ENCODE measurements at places on chromosomes 1 and 21.

DNA sequence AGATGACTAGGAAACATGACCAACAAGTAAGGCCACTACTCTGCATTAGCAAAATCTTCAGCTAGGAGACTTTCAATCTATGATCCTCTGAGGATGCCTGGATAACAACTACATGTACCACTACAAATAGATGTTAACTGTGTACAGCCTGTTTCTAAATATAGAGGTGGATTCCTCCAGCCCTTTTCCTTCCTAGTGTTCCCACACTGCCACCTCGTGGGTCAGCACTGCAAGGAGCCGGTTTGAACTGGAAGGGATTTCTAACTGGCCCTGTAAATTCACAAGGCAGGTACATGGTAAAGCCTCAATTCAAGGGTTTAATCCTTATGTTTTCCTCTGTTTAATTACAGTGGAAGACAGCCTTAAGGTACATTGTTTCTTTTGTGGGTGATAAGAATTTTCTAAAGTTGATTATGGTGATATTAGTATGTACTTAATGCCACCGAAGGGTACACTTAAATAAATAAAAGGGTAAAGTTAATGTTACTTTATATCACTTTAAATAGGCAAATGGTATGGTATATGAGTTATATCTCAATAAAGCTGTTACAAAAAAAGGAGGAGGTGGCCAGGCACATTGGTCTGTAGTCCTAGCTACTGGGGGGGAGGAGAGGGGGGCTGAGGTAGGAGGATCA, 14.4 kb downstream of the SMYD3 start:
- peak; percentile 75 for DNase-seq

DNA sequence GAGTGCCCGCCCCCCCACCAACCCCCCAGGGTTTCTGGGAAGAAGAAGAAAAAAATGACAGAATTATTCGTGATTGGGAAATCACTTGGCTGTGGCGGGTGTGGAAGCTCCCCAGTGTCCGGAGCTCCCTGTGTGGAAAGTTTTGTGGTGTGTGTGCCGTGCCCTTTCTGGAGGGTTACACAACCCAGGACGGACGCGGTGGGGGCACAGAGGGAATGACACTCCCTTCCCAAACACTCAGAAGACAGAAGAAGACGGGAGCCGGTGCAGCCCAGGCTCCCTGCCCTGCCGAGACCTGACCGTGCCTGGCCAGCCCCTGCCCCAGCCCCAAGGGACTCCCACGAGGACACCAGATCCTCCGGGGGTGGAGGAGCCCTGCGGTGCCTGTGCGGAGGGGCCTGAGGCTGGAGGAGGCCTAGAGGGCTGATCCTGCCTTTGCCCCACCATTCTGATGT, 33.0 kb upstream of the ADARB1 start:
- no peak for DNase-seq

- no peak for DNase-seq
Observed at GRCh38 chr1:46488343-46489168, 1.1 kb upstream of the DMBX1 start.

- DNase-seq: no peak
Observed at GRCh38 chr1:223210788-223211120, 67.7 kb upstream of the TLR5 start.

GRCh38 chr1:228206582-228207351, 1.1 kb upstream of the OBSCN start:
- no peak for DNase-seq

- no peak for DNase-seq
Observed at GRCh38 chr1:54402896-54403295, 3.3 kb downstream of the SSBP3 start.

DNA sequence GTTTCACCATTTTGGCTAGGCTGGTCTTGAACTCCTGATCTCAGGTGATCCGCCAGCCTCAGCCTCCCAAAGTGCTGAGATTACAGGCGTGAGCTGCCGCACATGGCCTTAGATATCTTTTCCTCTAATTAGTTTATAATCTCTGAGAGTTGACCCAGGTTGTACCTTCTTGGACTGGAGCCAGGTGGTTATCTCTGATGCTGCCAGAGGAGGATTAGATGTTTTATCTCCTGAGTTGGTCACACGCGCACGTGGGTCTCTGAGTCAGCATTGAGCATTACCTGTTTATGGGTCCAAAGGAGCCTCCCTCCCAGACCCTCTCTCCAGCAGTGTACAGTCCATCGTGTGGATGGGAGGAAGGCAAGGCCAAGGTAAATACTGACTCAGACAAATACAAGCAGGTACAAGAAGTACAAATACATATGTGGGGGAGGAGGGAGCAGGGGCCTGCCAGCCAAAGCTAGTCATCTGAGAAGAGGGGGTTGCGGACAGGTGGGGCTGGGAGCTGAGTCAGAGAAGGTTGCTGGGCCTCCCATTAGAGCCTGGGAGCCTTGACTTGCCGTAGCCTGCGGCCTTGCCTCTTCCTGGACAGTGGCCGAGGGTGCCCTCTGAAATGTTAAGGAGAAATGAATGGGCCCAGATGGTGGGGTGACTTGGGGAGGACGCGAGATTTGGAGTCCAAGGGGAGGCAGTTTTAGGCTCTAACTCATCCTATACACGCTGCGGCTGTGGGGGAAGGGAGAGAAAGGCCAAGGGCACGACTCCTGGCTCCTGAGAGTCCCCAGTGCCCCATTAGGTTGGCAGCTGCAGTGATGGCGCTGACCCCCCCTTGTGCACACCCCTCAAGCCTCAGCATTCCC, 13.1 kb downstream of the IL6R start:
- no peak for DNase-seq

DNA sequence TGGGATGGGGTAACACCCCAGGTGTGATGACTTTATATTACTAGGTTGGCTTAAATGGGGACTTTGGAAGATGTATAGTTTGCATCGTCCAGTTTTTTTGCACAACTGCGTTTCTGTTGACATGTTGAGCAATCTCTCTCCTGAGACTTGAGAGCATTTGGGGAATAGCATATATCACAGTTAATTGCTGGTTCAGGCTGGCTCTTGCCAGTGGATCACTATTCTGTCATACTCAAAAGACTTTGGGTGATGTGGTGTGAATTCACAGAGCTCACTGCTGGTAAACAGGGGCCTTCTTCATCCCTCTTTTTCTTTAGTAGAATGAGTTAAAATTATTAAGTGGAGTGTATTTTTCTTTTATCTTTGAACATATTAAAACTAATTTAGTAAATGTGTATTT, 44.3 kb downstream of the LHX9 start:
- DNase-seq: no peak

DNA sequence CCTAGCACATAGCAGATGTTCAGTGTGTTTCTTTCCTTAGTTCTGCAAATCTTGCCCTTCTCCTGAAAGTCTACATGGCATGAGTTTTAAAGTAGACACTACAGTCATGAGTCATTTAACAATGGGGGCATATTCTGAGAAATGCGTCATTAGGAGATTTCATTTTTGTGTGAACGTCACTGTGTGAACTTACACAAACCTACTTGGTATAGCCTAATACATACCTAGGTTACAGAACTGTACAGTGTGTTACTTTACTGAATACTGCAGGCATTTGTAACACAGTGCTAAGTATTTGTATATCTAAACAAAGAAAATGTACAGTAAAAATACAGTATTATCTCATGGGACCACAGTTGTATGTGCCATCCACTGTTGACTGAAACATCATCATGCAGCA, 10.0 kb downstream of the TTF2 start:
- DNase-seq: no peak

GRCh38 chr1:164443836-164444235, 115.1 kb upstream of the PBX1 start:
- DNase-seq: no peak

GRCh38 chr21:44397431-44398031, 44.1 kb downstream of the TRPM2 start:
- no peak for DNase-seq

DNA sequence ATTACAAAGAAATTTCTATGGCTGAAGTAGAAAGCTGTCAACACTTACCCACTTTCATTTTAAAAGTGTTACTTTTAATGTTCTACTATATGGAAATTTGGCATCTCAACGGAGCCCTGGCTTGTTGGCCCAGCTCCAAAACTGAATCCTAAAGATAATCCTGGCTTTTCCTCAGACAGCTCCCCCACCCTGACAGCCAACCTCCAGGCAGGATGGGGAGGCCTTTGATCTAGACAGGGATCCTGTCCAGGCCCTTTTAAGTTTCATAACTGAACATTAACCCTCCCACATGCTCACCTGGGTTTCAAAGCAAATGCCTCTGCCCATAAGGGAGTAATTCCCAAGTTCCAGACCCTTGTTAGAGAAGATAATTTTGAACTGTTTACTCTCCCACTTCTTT, 99.3 kb upstream of the RALGPS2 start:
- DNase-seq: no peak

- peak; percentile 35 for DNase-seq
Observed at GRCh38 chr1:6205849-6206519, at the start of gene RNF207. Gene RNF207 (plus strand): TSS chr1:6206119. CDS start chr1:6206536, 417 bp downstream.

- no peak for DNase-seq
Observed at GRCh38 chr1:47853059-47853458, 144.1 kb downstream of the TRABD2B start.

- no peak for DNase-seq
Observed at GRCh38 chr1:181015251-181015615, 7.4 kb downstream of the STX6 start.

- DNase-seq: peak; percentile 71
Observed at GRCh38 chr1:225813214-225813964, 3.5 kb downstream of the EPHX1 start.

DNA sequence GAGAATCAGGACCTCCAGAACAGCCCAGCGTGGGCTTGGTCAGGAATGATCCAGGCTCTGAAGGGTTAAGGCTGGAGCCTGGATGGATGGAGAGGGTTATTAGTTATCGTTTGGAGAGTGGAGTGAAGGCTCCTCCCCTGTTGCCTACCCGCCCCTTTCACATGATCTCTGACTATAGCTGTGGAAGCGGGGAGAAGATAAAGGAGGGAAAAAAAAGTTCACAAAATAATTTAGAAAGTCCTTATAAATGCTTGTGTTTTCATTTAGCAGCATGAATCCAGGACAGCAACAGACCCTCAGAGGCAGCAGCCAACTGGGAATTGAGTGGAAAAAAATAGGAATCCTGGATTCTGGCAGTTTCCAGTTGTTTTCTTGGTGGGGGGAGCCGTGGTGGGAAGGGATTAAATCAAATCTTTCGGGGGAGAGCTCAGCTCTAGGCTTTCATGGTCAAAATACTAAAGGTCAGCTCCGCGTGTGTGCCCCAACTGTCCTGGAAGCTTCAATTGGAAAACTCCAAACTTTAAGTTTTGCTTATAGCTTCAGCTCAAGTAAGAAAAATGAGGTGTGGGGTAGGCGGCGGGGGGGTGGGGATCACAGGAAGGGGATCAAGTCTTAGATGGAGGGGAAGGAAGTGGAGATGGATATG, 595 bp upstream of the DDR2 start:
- peak; percentile 5 for DNase-seq

- peak; percentile 85 for DNase-seq
Observed at GRCh38 chr1:60904099-60904851, 178.1 kb upstream of the NFIA start.

- DNase-seq: no peak
Observed at GRCh38 chr1:102901996-102902395, 206.3 kb downstream of the COL11A1 start.

- no peak for DNase-seq
Observed at GRCh38 chr21:44933918-44934260, 5.9 kb upstream of the SLX9 start.

DNA sequence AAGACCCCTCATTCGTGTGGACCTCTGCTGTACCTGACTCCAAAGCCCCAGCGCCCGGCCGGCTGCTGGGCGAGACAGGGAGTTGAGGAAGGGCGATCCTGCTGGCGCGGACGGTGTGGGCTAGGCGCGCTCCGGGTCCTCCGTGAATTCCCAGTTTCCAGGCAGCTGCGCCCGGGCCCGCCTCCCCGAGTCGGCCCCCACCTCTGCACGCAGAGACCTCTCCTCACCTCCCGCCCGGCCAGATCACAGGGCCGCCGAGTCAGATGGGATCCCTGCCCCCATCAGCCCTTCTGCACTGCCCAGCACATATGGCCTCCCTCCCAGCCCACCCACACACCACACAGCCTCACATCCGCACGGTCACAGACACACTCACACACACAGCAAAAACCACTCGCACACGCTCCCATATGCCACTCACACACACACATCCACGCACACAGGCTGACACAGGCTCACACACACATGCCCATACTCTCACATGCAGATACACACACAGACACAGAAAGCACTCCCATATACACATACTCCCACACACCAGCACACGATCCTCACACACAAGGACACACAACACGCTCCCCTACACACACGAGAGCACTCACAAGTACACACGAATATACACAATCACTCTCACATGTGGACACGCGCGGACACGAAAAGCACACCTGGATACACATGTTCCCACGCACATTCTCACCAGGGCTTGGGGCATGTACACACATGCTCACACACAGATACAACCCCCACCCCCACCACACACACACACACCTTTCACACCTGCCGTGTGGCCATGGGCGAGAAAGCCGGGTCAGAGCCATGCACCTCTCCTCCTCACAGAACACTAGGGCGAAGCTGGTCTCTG, 7.2 kb upstream of the GUCA2B start:
- no peak for DNase-seq

- no peak for DNase-seq
Observed at GRCh38 chr1:1348420-1349255, 580 bp downstream of the DVL1 start.

GRCh38 chr21:19565587-19565986, 1162.0 kb upstream of the TMPRSS15 start:
- DNase-seq: no peak

DNA sequence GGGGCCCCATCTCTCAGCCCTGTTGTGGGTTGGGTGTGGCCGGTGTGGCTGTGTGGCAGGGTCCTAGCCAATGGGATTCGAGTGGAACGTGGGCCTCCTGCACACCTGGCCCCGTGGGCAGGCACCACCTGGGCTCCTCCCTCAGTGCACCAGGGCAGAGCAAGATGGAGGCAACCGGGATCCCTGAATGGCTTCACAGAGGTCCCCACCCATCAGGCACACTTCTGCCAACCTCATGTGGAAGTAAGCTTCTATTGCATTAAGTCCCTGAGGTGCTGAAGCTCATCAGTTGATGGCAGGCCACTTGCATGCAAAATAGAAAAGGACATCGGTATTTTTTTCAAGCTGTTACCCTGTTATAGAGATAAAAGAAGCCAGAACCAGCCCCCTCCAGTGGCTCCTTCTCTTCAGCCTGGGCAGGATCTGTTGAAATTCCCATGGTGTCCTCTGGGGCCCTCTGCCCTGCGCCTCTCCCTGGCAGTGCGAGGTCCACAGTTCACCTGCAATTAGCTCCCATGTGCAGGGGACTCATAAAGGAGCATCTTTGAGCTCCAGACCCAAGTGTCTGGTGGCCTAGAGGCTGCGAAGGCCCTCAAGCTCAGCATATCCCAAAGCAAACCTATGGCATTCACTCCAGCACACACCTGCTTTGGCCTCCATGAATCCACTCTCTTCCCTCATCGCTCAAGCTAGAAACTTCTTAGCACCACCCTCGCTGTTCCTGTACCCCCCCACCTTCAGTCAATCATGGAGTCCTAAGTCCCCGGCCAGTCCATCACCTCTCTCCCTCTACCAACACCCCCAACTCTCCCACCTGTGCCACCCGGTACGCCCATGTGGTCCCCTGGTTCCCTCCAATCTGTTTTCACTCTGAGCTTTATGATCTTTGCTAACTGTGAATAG, 2.1 kb upstream of the SLC45A1 start:
- no peak for DNase-seq

All from hematopoietic multipotent progenitor cell treated with erythropoietin and hydrocortisone succinate and interleukin-3 and kit ligand, for 8 days (in vitro differentiated cells).